NB4 (cell line): ENCODE measurements at places on chromosomes 6 and 20.

GRCh38 chr6:149843051-149843633 lies 21.0 kb downstream of the LRP11 start:
- no peak for DNase-seq

GRCh38 chr6:133555685-133556084 lies 314.5 kb downstream of the EYA4 start:
- DNase-seq: no peak

DNA sequence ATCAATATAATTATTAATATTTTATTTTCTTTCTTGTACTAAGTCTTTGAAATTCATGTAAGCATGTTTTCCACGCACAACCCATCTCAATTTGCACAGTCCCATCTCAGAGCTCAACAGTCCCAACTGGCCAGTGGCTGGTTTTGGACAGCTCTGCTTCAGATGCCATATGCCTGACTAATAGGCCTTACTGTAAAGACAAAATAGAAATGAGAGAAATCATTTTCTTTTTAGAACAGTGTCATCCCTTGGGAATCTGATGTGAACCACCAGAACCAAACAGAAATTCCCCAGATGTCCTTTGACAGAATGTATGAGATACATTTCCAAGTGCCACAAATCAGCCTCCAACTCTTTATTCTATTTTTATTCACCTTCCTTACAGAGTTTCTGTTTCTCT lies 338.9 kb downstream of the ESR1 start:
- no peak for DNase-seq

DNA sequence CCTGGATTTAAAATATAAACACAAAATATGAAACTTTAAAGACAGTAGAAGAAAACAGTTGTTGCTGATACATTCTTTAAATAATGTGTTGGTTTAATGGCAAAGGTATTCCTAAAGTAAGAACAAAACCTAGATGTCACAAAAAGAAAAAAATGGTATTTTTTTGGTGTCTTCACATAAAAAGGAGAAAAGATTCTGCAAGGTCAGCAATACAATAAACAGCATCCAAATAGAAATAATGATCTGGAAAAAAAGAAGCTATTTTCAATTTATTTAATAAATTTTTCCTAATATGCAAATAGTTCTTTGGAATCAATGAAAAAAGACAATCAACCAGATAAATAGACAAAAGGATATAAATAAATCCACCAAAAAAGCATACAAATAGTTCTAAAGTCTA lies 6.5 kb upstream of the ADGRF1 start:
- no peak for DNase-seq

DNA sequence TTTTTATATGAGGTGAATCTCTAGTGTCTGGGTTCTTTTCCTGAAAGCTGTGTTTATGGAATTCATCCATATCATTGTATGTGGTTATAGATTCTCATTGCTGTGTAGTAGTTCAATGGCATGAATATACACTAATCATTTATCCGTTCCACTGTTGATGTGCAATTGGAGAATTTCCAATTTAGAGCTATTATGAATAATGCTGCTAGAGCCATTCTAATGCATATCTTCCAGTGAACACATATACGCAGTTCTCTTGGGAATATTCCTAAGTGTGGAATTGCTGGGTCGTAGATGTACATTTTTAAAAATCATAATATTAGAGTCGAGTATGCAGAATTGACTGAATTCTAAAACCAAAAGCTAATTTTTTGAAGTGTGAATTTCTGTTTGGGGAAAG lies 327.5 kb upstream of the JAG1 start:
- no peak for DNase-seq

GRCh38 chr6:39189915-39190544 lies 39.2 kb downstream of the KCNK5 start:
- DNase-seq: peak; percentile 55

GRCh38 chr6:28871335-28872156 lies 52.2 kb downstream of the TRIM27 start:
- no peak for DNase-seq

- no peak for DNase-seq
Measured at GRCh38 chr6:79733388-79733787, 102.3 kb downstream of the SH3BGRL2 start.

- DNase-seq: no peak
Measured at GRCh38 chr6:66605011-66605410, 898.0 kb upstream of the EYS start.

DNA sequence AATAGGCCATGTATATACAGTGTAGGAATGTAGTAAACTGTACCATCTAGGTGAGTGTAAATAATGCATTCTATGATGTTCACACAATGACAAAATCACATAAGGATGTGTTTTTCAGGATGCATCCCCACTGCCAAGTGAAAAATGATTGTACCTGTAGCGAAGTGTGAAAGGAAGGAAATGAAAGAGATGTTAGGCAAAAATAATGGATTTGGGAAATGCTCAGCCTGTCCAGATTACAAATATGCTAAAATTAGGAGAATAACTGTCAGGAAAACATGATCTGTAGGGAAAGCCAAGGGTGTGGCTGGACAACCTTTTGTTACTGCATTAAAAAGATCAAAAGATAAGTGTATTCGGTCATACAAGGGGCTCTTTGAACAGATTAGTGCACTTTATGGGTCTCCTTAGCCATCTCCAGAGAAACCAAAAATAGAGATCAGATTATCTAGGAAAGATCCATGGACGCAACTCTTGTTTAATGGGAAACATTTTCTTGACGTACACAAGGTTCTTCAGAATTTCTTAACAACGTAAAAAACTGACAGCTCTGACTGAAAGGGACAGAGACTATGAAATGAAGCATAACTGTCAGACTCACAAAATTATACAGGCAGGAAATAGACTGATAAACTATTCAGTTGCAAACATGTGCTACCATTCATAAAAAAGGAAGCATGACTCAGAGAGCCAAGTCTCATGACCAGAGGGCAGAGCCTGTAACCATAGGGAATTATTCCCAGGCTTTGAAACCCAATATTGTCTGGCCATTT lies 253.6 kb upstream of the RAB32 start:
- DNase-seq: peak; percentile 59

- no peak for DNase-seq
Measured at GRCh38 chr6:78188891-78189290, 536.1 kb downstream of the MEI4 start.

DNA sequence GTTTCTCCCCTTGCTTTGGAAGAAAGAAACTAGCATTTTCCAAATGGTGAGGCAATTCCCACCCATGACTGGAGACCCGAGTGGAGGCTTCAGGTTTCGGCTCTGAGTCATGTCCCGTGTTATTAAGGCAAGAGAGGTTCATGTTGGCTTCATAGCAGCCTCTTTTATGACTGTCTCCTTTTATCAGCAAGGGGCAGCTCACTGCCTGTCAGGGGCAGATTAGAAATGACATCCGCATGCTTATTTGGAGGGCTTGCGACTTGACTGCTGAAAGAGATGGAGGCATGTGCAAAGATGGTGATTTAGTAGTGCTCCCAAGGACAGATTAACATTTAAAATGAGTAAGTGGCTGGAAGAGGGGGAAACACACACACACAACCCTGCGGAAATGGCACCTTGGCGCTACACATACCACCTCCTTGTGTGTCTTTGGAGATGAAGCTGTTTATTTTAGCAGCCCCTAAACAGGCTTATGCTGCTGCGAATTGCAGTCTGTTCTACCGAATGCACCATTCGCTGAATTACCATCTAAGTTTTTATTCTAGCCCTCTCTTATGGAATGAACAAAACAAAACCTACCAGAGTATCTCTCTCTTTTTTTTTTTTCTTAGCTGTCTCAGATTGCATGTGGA lies 52.1 kb upstream of the VSTM2L start:
- DNase-seq: no peak

- no peak for DNase-seq
Measured at GRCh38 chr20:63738687-63739129, 868 bp upstream of the SLC2A4RG start.

DNA sequence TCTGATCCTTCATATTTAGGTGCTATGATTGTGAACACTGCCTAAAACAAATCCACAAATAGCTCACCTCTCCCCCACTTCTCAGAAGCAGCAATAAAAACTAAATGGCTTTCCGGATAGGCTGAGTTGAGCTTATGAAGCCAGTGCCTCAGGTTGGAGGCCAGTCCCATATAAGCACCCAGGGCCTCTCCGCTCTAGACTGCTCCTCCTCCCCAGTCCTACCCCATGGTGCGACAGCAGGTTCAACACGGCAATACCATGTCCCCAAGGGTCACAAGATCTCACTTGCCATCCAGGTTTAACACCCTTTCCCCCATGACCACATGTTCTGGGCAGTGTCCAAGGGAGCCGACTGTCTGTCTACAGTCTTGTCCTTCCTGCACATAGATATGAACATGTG lies 20.8 kb downstream of the BNIP5 start:
- DNase-seq: no peak

- DNase-seq: peak; percentile 97
Measured at GRCh38 chr6:5142915-5143314, 57.8 kb downstream of the PPP1R3G start.

DNA sequence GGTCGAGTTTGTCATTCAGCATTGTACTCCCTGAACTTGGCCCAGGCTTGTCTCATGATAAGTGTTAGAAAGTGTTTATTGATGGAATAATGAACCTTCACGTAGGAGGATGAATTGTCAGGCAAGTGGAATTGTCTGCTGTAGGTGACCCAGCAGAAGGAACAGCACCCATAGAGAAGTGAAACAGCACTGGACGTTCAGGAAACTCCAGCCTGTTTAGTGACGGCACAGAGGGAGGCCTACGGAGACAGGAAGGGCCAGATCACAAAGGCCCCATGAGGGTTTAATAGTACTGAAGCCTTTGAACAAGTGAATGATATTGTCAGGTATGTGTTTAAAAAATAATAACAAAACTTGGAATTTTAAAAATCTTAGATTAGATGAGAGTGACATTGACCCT lies 2.9 kb downstream of the STX11 start:
- DNase-seq: no peak

DNA sequence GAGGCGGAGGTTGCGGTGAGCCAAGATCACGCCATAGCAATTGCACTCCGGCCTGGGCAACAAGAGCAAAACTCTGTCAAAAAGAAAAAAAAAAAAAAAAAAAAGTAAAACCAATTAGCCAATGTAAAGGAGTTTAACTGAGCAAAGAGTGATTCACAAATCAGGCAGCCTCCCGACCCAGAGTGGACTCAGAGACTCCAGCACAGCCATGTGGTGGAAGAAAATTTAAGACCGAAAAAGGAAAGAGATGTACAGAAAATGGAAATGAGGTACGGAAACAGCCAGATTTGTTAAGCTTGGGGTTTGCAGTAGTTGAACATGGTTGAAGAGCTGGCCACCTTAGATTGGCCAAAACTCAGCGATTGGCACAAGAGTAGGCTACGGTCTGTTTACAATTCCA lies 51.4 kb downstream of the ERMARD start:
- peak; percentile 15 for DNase-seq

GRCh38 chr6:160792708-160793107 lies 90.7 kb downstream of the PLG start:
- no peak for DNase-seq

DNA sequence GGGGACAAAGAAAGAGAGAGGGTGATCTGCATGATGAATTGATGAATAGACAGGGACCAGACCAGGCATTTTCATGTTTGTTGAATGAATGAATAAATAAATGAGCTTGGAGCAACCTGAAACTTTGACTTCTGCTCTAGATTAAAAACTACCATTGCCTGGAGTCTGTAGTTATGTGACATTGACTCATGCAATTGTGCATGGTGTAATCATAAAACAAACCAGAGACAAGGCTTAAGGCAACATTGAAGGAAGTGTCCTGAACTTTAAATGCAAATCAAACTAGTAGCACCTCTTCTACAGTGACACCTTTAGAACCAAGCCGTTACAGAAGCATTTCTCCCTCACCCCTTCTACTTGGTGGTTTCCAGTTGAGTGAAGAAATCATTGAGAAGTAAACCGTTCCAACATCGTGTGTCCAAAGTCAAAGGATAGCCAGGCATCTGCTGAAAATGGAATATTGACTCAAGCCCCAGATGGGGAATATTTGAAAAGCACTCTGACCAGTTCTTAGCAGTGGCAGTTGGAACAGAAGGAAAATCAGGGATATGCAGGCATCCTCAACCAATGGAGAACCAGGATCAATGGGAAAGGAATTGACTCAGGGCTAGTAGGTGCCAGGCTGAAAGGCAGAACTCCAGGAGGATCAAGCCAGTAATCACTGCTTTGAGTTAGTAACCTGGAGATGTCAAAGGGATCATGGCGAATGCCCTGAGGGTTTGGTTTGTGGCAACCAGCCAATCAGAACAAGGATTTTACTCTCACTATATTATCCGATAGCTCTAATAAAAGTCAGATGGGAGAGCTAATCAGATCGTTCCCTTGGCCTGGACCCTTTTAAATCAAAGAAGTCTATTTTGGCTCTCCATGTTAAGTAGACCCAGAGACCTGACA lies 171.2 kb upstream of the TSHZ2 start:
- no peak for DNase-seq

- DNase-seq: no peak
Measured at GRCh38 chr6:106882138-106882537, 92.4 kb downstream of the CD24 start.

DNA sequence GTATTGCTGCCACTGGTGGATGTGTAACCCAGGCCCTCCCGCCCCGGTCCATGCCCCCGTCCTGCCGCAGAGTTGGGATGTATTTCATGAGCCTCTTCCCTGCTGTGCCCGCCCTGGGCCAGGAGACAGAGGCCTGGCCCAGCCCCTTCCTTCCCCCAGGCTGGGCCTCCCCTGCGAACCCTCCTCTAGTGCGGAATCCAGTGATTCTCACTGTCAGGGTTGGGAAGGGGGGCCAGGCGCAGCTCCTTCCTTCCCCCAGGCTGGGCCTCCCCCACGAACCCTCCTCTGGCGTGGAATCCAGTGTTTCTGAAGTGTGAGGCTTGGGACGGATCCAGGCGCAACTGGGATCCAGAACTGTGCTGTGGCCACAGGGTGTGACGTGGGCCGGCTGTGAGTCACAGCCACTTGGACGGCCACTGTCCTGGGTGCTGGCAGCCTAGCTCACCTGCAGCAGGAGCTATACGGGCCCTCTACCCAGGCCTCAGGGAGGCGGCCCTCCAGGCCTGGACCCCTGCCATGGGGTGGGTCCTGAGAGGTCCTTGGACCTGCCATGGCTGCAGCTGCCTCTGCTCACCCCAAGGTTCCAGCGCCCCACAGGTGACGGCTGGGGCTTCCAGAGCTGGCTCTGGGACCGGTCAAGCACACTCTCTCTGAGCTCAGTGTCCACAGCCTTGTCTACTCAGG lies 28.3 kb downstream of the COL20A1 start:
- no peak for DNase-seq

- DNase-seq: no peak
Measured at GRCh38 chr20:38199501-38200390, 34.7 kb upstream of the TGM2 start.

GRCh38 chr6:16621002-16621401 lies 140.3 kb downstream of the ATXN1 start:
- no peak for DNase-seq

GRCh38 chr6:31317036-31317435 lies 39.9 kb downstream of the HLA-B start:
- DNase-seq: no peak

GRCh38 chr6:20119485-20119884 lies 92.8 kb downstream of the MBOAT1 start:
- no peak for DNase-seq

GRCh38 chr6:139187489-139187888 lies 52.6 kb downstream of the HECA start:
- DNase-seq: no peak

- no peak for DNase-seq
Measured at GRCh38 chr6:69871107-69871506, 4.8 kb downstream of the COL19A1 start.
